ENCODE measurements at places on chromosomes 2 and 18. TPM values are rescaled to one million over a fixed set of nuclear protein-coding genes. Genes with fewer than 3 reads are reported as not detected.
A peak's percentile ranks its signal among the peaks of the same experiment; 100 is the strongest.

The CERKL gene
- not detected for total RNA-seq

GRCh38 chr2:66897181-66897580 lies 462.3 kb downstream of the MEIS1 start:
- no peak overlapping the region for H3K4me3 ChIP-seq
- no peaks in the 10 kb centered on the region for H3K27me3 ChIP-seq
- no peaks in the 10 kb centered on the region for H3K4me1 ChIP-seq
- no peaks in the 10 kb centered on the region for H3K36me3 ChIP-seq

- H3K36me3 ChIP-seq: no peaks in the 10 kb centered on the region
- no peak overlapping the region for H3K27ac ChIP-seq
- H3K4me1 ChIP-seq: no peaks in the 10 kb centered on the region
- DNase-seq: no peak
Measured at GRCh38 chr2:179307616-179308371, 43.2 kb upstream of the SESTD1 start.

The SPHKAP gene
- total RNA-seq: not detected

DNA sequence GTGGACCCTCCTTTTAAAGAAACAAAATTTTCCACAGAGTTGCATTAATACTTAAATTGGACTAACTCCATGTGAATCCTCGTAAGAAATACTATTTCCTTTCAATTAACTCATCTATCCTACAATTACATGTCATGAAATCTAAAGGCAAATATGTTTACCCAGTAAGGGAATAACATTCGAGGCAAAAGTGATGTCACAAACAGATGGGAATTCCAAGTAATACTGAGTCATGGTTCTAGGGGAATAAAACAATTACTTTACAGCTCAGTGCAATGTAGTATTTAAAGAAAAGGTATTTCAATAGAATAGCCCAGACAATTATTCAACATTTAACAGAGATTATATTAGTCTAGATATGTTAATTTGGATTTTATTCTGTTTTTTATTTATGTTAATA lies 205.8 kb downstream of the ZNF385B start:
- no peak for DNase-seq
- no peaks in the 10 kb centered on the region for H3K36me3 ChIP-seq
- H3K4me1 ChIP-seq: no peaks in the 10 kb centered on the region
- no peaks in the 10 kb centered on the region for H3K27me3 ChIP-seq
- no peak overlapping the region for H3K4me3 ChIP-seq

The SRD5A2 gene
- total RNA-seq: not detected

The ESPNL gene
- total RNA-seq: 0.05 TPM

GRCh38 chr18:9039441-9040071 lies 62.9 kb upstream of the NDUFV2 start:
- H3K4me1 ChIP-seq: no peaks in the 10 kb centered on the region
- H3K27me3 ChIP-seq: peaks cover 1% of the 10 kb centered on the region
- no peak overlapping the region for H3K27ac ChIP-seq
- no peaks in the 10 kb centered on the region for H3K36me3 ChIP-seq
- DNase-seq: no peak

DNA sequence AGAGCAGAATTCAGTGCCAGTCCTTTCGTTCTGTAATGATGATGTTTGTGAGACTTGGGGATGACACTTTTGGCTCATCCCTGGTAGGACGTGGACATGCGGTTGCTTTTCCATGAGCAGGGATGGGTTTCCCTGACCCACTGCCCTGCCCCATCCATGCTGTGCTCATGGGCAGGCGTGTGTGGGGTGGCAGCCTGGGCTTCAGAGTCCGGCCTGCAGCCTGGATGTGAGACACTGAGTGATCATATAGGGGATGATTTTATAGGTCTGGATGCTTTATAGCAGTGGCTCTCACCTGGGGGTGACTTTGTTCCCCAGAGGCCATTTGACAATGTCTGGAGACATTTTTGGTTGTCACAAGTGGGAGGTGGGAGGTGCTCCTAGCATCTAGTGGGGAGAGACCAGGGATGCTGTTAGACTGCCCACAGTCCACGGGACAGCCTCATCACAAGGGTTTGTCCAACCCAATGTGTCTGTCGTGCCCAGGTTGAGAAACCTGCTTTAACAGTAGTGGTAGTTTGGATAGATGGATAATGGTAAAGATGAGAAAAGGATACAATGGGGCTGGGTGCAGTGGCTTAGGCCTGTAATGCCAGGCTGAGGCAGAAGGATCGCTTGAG lies 38.9 kb downstream of the LDLRAD4 start:
- H3K36me3 ChIP-seq: no peaks in the 10 kb centered on the region
- H3K4me1 ChIP-seq: peaks cover 17% of the 10 kb centered on the region
- H3K27ac ChIP-seq: no peak overlapping the region
- H3K4me3 ChIP-seq: no peak overlapping the region
- peaks cover 4% of the 10 kb centered on the region for H3K27me3 ChIP-seq

The UGT1A8 gene
- not detected for total RNA-seq

GRCh38 chr18:52898485-52899058 lies 558.6 kb downstream of the DCC start:
- no peaks in the 10 kb centered on the region for H3K4me1 ChIP-seq
- H3K27me3 ChIP-seq: peaks cover 2% of the 10 kb centered on the region
- H3K36me3 ChIP-seq: no peaks in the 10 kb centered on the region
- no peak overlapping the region for H3K4me3 ChIP-seq
- no peak for DNase-seq
- H3K27ac ChIP-seq: no peak overlapping the region

GRCh38 chr2:126208266-126208665 lies 447.7 kb upstream of the GYPC start:
- no peak overlapping the region for H3K27ac ChIP-seq
- DNase-seq: no peak
- no peaks in the 10 kb centered on the region for H3K36me3 ChIP-seq

The DSC2 gene
- total RNA-seq: not detected

DNA sequence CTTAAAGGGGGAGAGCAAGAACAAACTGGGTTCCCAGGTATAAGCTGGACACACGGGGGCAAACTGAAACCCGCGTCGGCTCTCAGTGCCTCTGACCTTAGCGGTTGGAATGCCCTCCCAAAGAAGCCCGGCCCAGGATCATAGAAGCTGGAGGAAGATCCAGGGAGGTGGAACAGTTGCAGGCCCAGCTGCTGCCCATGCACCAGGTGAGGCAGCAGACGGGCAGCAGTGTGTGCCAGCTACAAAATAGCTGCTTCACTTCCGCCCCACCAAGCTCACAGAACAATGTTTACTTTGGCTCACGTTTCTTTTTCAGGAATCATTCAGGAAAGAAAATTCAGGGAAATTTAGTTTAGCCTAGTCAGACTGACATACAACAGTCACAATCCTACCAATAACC lies 3.9 kb upstream of the ERMN start:
- peaks cover 55% of the 10 kb centered on the region for H3K4me1 ChIP-seq
- peak overlapping the region; percentile 61 for H3K27ac ChIP-seq
- H3K4me3 ChIP-seq: no peak overlapping the region
- DNase-seq: no peak

DNA sequence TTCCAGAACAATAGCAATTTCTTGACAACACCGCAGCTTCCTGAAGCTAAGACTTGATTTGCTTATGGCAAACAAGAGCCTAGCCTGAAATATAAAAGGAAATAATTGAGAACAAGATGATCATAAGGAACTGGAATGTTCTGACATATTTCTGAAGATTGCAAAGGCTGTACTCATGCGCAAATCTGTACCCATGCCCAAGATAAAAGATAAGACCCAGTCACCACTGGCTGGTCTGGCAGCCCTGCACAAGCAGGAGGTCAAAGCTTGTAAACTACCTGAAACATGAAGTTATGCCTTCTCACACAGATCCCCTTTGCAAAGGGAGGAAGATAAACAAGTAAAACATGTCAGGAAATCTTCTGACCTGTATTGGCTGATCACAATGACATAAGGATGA lies 160.8 kb upstream of the GYPC start:
- peaks cover 3% of the 10 kb centered on the region for H3K27me3 ChIP-seq
- no peak overlapping the region for H3K4me3 ChIP-seq
- H3K4me1 ChIP-seq: no peaks in the 10 kb centered on the region
- DNase-seq: no peak
- H3K36me3 ChIP-seq: no peaks in the 10 kb centered on the region

The TCF7L1 gene
- not detected for total RNA-seq

The VAMP5 gene
- 31.7 TPM for total RNA-seq

DNA sequence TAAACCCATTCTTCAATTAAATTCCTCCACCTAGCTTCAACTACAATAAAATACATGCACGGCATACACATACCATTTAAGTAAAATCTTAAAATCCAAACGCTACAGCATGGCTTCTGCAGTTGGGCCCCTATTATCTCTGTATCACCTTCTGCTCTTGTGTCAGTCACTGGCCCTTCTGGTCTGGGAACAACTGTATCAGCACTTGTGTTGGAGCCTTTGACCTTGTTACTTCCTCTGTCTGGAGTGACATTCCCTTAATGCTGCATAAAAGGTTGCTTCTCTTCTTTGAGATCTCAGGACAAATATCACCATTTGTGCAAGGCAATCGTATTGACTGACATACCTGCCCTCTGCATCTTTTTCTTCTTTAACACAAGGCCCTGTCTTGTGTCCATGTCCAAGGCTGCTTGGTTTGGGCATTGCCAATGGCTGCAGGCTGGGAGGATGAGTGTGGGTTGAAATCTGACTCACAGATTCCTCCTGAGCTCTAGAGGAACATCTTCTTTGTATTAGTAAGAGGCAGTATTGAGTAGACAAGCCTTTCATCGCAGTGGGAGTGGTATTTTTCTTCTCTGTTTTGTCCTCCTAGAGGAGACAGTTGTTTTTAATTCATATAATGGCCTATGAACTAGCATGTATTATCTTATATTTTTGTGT lies 267.8 kb upstream of the TRIB2 start:
- H3K27ac ChIP-seq: no peak overlapping the region
- H3K27me3 ChIP-seq: no peaks in the 10 kb centered on the region
- H3K4me1 ChIP-seq: peaks cover 37% of the 10 kb centered on the region
- no peak for DNase-seq
- H3K4me3 ChIP-seq: no peak overlapping the region

The RNU2-63P gene
- 32.9 TPM for total RNA-seq

DNA sequence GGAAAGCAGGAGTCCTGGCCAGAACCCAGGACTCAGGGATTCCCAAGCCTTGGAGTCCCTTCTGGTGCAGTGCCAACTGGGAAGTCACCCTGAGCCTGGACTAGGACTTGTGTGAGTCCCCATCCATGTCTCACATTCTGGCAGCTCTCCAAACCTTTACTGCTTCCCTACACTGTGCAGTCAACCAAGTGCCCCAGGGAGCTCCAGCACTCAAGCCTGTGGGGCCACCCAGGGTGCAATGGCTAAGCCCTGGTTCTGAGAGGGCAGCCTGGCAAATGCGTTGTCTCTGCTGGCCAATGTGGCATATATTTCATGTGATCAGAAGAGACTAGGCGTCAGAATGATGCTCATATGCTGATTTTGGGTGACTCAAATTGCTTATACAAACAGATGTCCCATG lies 223.4 kb downstream of the SP3 start:
- no peaks in the 10 kb centered on the region for H3K4me1 ChIP-seq
- H3K27ac ChIP-seq: no peak overlapping the region
- no peak for DNase-seq
- H3K4me3 ChIP-seq: no peak overlapping the region

DNA sequence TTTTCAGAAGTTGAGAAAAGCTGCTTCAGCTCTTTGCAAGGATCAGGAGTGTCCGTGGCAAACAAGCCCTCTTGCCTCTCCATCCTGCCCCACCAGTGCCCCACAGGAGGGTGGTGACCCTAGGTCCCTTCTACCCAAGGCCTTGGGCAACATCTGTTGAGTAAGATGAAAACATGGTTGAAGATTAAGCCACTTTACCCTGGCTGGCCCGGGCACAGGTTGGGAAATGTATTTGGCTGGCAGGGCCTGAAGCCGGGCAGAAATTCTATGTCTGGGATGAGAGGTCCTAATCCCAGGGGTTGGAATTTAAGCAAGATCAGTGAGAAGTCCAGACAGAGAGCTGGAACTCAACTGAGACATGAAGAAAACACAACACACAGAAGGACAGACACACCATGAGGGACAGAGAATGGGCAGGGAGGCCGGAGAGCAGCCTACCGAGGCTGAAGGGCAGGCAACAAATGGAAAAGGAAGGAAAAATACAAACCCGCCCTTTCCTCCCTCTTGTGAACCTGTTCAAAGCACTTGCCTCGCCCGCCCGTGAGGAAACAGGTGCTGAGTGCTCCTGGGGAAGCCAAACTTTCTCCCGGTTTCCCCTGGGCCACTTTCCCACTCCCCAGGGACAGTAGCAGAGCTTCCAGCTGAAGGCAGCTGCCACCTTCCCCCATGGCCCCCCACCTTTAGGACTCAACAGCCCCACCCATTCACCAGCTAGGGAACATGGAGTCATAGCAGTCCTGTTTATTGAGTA lies 86.1 kb downstream of the TNS1 start:
- H3K27me3 ChIP-seq: no peaks in the 10 kb centered on the region
- no peak overlapping the region for H3K27ac ChIP-seq
- no peak overlapping the region for H3K4me3 ChIP-seq

GRCh38 chr18:54964741-54965140 lies 5.5 kb upstream of the CCDC68 start:
- no peaks in the 10 kb centered on the region for H3K4me1 ChIP-seq
- no peak overlapping the region for H3K4me3 ChIP-seq
- peaks cover 30% of the 10 kb centered on the region for H3K27me3 ChIP-seq
- H3K36me3 ChIP-seq: peaks cover 4% of the 10 kb centered on the region

- H3K27me3 ChIP-seq: no peaks in the 10 kb centered on the region
- no peak overlapping the region for H3K27ac ChIP-seq
- H3K4me1 ChIP-seq: no peaks in the 10 kb centered on the region
- H3K4me3 ChIP-seq: no peak overlapping the region
- no peak for DNase-seq
Measured at GRCh38 chr2:62334440-62335058, 138.6 kb downstream of the B3GNT2 start.

GRCh38 chr2:32838949-32839348 lies 107.8 kb upstream of the LTBP1 start:
- no peak overlapping the region for H3K27ac ChIP-seq
- no peak overlapping the region for H3K4me3 ChIP-seq
- no peaks in the 10 kb centered on the region for H3K27me3 ChIP-seq
- H3K4me1 ChIP-seq: no peaks in the 10 kb centered on the region

DNA sequence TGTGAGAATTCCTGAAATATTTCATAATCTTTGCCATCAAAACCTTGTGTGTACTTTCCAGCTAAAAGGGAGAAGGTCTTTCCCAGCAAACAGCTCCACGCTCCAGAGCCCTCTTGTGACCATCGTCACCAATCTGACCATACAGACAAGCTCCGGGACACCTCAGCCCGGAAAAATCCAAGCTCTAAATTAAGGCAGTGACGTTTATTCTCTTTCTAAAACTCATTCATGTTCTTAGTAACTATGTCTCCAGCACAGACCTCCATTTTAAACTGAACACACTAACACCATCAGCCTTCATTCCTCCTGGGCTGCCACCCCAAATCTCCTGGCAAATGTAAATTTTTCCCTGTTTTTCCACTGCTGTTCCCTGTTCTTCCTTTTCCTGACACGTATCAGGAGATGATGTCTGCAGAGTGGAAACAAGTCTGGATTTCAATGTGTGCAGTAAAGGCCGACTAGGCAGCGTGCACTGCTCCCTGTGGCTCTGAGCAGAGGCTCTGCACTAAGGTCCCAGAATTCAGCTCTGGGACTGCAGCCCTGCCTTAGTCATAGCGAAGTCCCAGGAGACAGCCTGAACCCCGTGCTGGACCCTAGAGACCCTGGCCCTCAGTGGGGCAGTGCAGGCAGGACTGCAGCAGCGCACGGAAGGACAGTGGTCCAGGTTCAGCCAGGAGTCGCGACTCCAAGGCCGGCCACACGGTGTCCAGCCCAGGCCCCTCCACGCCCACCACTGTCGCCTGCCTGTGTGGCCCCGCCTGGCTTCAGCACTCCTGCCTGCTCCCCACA lies 452.5 kb upstream of the SALL3 start:
- H3K4me3 ChIP-seq: no peak overlapping the region
- DNase-seq: no peak
- peaks cover 4% of the 10 kb centered on the region for H3K27me3 ChIP-seq
- no peaks in the 10 kb centered on the region for H3K36me3 ChIP-seq
- H3K27ac ChIP-seq: no peak overlapping the region

All from activated T-helper 1 cell treated with anti-CD3 and anti-CD28 coated beads, Interleukin-12 subunit alpha, Interleukin-12 subunit beta, Interleukin-2, Interleukin-4 antibody, amounts not matched to agents 30 ng/mL and 10 ng/mL and 1 ng/mL, durations not matched to agents 14 hours and 24 hours and 36 hours (primary cell).